ENCODE measurements at places on chromosomes 12 and 14. TPM values are rescaled to one million over a fixed set of nuclear protein-coding genes. Genes with fewer than 3 reads are reported as not detected.

The STON2 gene
- total RNA-seq: 0.32 TPM

The RFLNA gene
- total RNA-seq: 14.6 TPM

The OR4E2 gene
- total RNA-seq: not detected

The TAS2R10 gene
- total RNA-seq: 0.97 TPM

The ADSS1 gene
- total RNA-seq: 3.9 TPM

The KRT7 gene
- total RNA-seq: 33.4 TPM

The MSI1 gene
- not detected for total RNA-seq

The CPM gene
- total RNA-seq: 34.2 TPM

The OR6C2 gene
- not detected for total RNA-seq

The FGF6 gene
- not detected for total RNA-seq

The KRT81 gene
- 0.32 TPM for total RNA-seq

The KLHL33 gene
- total RNA-seq: not detected

The C3AR1 gene
- 0.15 TPM for total RNA-seq

The SLC25A3 gene
- 923 TPM for total RNA-seq

The MMP14 gene
- 251 TPM for total RNA-seq

The TSPAN8 gene
- 5.8 TPM for total RNA-seq

The NTF3 gene
- 0.32 TPM for total RNA-seq

The KICS2 gene
- total RNA-seq: 7.1 TPM

The TGM1 gene
- 0.91 TPM for total RNA-seq

The TMEM19 gene
- total RNA-seq: 26.0 TPM

The GALNT9 gene
- total RNA-seq: 0.76 TPM

The BTG1 gene
- 9.4 TPM for total RNA-seq

The OAS3 gene
- total RNA-seq: 118 TPM

The DHRS2 gene
- not detected for total RNA-seq

The HOMEZ gene
- 2.9 TPM for total RNA-seq

The EPYC gene
- total RNA-seq: not detected

The EFS gene
- total RNA-seq: not detected

The SLC25A21 gene
- 2.3 TPM for total RNA-seq

The SRP54 gene
- total RNA-seq: 91.3 TPM

The AMHR2 gene
- total RNA-seq: not detected

The RIPK3 gene
- 5.5 TPM for total RNA-seq

The MDGA2 gene
- not detected for total RNA-seq

The POTEM gene
- total RNA-seq: not detected

The SLC39A2 gene
- not detected for total RNA-seq

All from epithelial cell of umbilical artery (primary cell).